ENCODE measurements at places on chromosomes 1 and 21.

- peak; percentile 67 for DNase-seq
Observed at GRCh38 chr21:15051644-15052458, 12.9 kb downstream of the NRIP1 start.

DNA sequence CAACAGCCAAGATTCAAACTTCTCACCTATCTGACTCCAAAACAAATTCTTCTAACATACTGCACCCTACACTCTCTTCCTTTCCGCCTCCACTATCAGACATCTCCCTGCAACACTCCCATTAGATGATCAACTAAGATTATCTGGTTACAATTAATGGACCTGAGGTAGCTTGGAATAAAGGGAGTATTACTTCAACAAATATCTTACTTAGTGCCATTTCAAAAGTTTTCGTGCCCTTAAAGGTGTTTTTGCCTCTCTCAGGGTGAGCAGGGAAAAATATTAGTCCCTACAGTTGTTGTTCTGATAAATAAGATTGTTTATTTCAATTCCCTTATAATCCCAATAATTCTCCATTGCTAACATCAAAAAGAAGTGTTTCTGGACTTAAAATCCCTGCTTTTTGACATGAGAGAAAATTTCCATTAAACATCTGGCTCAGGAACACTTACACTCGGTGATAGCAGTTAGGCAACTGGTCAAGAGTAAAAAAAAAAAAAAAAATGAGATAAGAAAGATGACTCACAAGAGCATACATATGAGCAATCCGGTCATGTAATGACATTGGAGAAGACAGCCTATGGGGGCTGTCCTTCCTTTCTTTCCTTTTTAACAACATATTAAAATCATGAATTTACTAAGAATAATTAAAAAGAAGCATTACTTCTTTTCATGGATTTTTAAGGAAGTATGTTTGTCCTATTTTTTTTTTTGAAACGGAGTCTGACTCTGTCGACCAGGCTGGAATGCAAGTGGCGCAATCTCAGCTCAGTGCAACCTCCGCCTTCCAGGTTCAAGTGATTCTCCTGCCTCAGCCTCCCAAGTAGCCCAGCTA lies 7.6 kb downstream of the RSBN1 start:
- DNase-seq: no peak

DNA sequence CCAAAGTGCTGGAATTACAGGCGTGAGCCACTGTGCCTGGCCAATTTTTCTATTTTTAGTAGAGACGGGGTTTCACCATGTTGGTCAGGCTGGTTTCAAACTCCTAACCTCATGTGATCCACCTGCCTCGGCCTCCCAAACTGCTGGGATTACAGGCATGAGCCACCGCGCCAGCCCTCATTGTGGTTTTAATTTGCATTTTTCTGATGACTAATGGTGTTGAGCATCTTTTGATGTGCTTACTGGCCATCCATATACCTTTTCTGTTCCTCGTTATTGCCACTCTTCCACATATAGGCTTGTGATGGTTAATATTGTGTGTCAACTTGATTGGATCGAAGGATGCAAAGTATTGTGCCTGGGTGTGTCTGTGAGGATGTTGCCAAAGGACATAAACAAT lies 17.4 kb upstream of the ENAH start:
- DNase-seq: no peak

GRCh38 chr1:185567440-185567839 lies 166.8 kb upstream of the HMCN1 start:
- no peak for DNase-seq

DNA sequence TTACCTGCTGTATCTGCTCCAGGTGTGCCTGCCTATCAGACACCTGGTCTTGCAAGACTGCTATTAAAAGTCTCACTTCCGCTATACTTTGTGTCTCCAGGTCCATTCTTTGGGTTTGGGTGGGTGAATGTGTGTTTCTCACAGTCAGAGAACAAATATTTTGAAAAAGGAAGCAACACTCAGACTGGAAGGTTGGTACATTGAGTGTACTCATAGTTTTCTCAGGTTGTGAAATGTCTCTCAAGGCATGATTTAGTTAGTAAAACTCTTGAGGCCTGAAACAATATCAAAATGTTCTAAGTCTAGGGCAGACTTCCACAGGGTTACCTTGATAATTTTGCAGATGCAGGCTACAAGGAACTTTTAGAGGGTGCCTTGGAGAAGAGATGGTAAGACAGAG lies 429.9 kb upstream of the ZRANB2 start:
- no peak for DNase-seq

- DNase-seq: no peak
Observed at GRCh38 chr1:163535807-163536206, 214.1 kb downstream of the NUF2 start.

DNA sequence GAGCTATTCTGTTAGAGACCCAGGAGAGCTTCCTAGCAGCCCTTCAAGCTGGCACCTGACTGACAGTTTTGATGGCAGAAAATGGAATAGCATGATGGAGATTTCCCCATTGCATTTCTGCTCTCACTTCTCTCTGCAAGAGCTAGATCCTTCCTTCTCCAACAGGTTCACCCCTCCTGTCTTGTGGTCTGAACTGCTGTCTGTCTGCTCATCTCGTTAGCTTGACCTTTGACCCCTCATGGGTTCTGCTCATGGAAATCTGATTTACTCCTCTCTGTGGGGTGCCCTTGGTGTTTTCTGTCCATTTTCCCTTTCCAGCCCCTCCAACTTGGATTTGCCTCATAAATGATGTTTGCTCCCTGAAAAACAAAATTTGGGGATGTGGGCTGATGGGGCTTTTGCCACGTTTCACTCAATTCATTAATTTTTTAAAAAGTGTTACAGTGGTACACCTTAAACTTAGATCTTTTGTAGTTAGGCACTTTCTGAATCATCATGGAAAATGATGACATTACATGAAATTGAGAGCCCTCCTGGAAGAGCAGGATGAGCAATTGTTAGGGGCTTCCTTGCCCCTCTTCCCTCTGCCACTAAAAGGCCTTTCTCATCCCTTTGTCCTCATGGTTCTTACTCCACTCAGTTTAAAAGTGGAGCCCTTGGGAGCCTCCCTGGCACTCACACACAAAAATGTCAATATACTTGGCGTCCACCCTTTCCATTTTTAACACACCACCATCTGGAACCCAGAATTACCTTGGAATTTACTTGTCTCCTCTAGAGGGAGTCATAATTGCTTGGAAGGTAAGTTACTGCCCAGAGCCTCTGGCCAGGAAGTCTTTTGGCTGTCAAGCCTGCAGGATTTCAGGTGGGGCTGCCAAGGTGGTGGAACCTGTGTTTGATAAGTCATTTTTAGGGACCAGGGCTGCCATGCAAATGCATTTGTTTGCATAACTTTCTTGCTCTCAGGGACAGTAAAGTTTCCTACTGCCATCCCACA lies 31.9 kb upstream of the IL19 start:
- peak; percentile 80 for DNase-seq

DNA sequence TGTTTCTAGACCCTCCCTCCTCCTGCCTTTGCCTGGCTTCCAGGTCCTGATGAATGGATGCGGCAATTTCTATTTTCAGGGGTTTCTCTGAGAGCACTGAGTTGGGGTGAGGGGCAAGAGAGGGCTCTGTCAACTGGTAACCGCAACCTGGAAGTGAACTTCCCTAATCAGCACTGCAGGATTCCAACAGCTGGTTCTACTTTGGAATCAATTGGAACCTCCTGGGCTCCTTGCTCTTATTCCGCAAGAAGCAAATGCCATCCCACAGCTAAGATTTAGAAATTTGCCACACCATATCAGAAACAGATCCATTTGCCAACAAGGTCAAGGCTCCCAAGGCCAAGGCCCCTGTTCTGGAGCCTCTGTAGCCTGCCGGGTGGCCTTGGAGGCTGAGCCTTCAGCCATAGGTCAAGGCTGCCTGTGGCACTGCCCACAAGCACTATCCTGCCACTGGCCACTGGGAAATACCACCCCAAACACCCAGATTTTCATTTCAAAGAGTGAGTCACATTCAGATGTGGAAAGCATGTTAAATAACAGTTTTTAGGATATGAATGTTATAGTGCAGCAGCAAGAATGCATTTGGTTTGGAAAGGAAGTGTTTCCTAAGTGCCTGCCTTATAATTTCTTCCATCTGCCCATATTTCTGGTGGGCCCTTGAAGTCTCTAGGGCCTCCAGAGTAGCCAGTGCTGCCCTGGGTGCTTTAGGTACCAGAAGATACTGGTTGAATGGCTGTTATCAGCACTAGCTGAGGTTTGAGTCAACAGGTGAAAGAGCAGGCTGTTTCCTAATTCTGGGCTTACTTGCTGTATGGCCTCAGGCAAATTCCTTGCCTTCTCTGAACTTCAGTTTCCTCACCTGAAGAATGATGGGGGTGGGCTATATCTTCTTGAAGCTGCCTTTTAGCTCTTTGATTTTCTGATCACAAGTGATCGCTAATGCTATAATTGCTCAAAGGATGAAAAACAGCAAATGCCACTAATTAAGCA lies 56.3 kb upstream of the JUN start:
- peak; percentile 62 for DNase-seq

- no peak for DNase-seq
Observed at GRCh38 chr1:12544992-12545391, 73.0 kb downstream of the DHRS3 start.

DNA sequence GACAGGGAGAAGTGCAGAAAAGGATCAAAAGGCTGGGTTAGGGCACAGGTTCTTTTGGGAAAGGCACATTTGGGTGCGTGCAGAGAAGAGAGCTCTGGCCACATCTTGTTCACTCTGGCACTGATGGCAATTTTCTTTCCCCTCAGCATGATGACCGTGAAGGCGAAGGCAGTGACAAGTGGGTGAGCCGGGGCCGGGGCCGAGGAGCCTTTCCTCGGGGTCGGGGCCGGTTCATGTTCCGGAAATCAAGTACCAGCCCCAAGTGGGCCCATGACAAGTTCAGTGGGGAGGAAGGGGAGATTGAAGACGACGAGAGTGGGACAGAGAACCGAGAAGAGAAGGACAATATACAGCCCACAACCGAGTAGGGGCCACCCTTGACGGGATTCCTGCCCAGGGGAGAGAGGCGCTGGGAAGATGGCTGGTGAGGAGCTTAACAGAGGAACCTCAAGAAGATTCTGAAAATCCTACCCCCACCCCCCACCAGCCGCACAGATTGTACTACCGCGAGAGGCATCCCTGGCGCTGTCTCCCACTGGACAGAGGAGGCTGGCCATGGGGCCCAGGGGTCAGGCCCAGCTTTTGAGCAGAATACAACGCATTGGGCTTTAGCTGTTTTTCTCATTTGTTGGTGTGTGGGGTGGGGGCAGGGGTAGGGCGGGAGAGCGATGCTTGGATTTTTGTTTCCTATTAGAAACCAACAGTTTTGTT lies 2.4 kb upstream of the SH3D21 start:
- DNase-seq: no peak

DNA sequence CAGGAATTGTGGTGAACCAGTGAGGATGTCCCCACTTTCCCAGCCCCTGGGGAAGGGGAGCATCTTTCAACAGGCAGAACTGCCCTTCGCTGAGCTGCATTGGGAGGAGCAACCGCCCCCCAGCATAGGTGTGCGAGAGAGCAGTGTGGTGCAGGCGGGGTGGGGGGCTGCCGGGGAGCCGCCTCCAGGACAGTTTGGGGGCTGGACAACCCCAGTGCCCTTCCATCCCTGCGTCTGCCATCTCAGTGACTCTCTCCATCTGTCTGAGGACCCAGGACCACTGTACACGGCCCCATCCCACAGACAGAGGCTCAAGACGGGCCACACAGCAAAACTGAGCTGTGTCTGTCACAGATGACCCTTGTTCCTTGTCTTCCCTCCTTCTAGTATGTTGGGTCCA lies 14.2 kb downstream of the PODN start:
- no peak for DNase-seq

- DNase-seq: no peak
Observed at GRCh38 chr1:156258859-156259258, 11.0 kb upstream of the PAQR6 start.

GRCh38 chr1:183739741-183740271 lies 65.1 kb upstream of the RGL1 start:
- DNase-seq: no peak

DNA sequence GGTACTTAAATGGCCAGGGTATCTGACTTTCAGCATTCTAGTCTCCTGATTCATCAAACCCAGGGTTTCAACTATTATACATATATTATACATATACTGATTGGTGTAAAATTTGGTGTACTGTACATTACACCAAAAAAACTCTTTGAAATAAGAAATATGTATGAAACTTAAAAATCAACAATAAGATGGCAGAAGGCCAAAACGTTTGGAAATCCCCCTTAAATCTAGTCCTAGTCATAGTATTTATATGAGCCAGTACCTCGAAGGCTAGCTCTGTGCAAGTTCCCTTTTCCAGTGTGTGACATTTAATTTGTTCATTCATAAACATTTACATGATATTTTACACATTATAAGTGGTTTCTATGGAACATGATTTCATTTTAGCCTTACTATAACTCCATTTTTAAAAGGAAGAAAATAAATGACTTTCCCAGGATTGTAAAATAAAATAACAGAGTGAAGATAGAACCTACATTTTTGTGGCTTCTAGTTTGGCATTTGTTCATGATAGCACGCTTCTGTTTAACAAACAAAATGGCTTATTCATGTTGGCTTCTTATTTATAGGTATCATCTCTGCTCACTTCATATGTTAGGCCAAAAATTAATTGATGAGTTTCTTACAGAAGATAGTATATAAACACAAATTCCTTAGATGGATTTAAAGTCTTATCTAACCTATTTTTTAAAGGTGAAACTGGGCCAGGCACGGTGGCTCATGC lies 18.8 kb upstream of the ZNF281 start:
- no peak for DNase-seq

DNA sequence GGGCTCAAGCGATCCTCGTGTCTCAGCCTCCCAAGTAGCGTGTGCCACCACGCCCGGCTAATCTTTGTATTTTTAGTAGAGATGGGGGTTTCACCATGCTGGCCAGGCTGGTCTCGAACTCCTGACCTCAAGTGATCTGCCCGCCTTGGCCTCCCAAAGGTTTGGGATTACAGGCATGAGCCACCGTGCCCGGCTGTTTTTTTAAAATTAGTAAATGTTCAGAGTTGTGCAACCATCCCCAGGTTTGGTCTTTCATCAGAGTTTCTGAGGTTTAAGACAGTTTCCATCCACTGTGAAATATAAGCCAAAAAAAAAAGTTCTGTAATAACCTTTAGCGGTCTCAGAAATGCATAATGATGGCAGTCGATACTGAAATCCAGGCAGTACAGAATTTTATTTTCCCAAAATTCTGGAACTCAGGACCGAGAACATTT lies 550 bp upstream of the SYT11 start:
- DNase-seq: no peak

DNA sequence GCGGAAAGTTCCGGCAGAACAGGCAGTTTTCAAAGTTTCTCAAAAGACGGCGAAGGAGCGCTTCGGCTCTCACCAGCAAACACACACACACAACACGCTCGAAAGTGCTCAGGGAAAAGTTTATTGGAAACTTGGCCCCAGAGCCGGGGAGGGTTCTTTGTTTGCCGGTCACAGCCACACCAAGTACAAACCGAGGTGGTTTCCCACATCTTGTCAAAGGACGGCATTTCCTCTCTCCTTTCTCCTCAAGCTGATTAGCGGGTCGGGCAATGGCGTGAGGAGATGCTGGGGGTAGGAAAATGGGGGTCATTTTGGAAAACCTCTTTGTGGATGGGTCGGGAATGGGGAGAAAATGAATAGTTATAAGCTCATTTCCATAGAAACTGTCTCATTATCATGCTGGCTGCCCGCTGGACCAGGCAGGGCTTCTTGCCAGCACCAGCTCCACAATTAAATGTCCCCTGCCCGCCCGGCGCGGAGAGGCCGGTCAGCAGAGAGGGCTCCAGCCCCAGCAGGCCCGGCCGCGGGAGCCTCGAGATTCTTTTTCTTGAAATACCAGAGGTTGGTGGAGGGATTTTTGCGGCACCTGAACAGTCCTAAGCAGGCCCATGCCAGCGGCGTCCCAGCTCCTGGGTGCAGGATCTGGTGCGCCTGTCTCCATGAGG lies 92.3 kb downstream of the PRDM16 start:
- DNase-seq: no peak
